ENCODE measurements at places on chromosomes 16 and 17.
A peak's percentile ranks its signal among the peaks of the same experiment; 100 is the strongest.

DNA sequence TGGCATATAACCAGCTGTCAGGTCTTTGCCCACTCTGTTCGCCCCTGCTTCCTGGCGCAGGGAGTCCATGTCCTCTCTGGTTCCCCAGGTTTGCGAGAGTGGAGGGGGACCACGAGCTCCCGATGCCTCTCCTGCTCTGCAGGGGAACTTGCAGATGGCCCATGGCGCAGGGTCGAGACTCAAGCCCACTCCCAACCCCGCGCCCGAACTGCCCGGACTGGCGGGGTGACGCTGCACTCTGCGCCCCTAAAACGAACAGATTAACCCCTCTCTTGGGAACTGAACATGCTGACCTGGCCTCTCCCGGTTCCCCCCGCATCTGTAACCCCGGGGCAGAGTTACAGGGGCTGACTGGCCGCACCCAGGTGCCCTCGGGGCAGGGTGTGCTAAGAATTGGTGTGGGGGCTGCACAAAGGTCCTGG lies 681 bp upstream of the PLA2G15 start:
- DNase-seq: no peak

DNA sequence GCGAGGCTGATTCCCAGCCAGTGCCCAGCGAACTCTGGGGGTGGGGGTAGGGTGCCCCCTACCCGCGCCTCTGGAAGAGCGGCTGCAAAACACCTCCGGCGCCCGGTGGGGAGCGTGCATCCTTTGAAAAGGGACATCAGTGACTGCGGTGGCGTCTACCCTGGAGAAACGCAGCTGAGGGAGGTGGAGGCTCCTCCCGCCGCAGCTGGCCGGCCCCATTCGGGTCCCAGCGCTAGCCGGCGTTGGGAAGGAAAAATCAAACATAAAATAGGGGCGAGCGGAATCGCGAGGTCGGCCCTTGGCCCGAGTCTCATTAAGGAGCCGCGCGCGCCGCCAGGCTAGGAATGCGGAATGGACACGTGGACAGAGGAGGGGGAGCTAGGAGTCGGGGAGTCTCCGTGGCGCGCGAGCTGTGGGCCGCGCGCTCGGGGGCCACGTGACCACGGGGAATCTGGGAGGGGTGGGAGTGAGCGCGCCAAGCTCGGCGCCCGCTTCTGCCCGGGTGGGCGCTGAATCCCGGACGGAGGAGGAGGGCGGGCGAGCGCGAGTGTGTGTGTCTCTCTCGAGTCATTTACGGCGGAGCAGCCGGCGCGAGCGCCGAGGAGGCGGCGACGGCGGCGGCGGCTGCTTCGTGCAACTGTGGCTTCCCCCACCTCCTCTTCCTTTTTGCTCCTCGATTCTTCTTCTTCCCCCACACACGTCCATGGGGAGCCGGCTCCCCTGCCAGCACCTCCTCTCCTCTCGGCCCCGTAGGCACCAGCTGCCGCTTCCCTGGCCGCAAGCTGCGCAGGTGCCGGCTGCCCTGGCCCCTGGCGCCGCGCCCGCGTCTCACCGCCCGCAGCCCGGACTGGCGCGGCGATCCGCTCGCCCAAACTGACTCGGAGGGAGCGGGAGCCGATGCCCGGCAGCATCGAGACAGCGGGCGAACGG lies at the start of gene TMEM132E:
Gene TMEM132E (plus strand): TSS at position 566 of the 930 bp plus-strand sequence. CDS start 1,495 bp downstream, outside the sequence.
- peak; percentile 85 for DNase-seq

DNA sequence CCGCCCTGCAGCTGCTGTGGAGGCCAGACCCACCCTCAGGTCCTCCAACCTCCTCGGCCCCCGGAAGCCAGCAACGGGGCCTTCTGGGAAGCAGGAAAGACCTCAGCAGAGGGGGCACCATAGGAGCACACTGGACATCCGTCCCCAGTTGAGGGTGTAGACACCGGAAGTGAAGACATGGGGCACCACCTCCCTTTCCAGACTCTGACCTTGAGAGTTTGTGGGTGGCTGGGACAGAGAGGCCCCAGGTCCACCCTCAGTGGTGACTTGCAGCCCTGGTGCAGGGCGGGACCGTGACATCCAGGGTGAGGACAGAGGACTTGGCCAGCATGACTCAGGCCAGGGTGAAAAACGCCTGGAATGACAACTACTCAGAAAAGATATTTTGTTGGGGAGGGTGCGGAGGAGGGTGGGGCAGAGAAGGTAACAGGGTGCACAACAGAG lies 19.9 kb downstream of the CEP295NL start:
- peak; percentile 86 for DNase-seq

DNA sequence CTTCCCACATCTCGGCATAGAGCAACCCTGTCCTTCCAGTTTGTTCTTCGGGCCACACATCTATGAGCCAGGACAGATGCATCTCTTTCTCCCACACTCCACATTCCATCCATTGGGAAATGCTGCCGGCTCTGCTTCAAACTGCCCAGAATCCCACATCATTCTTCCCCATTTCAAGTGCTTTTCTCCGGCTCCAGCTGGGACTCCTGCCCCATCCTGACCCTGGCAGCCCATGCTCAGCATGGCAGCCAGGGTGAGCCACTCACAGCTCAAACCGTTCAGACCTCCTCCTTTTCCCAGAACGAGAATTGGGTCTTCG lies 132.8 kb upstream of the SDK2 start:
- no peak for DNase-seq

DNA sequence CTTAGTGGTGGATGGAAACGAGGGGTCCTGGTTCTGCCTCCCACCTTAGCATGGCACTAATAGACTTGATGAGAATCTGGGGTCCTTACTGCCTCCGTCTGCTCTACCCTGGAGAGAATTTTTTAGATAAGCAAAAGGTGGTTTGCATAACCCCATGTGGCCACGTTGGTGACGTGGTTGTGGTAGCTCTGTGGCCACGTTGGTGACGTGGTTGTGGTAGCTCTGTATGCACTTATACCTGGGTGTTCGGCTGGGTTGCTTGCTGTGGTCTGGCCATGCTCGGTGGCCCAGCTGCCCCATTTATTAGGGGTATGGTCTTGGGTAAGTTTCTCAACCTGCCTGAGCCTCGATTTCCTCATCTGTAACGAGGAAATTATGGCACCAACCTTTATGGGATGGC lies 13.0 kb downstream of the SPIRE2 start:
- no peak for DNase-seq

DNA sequence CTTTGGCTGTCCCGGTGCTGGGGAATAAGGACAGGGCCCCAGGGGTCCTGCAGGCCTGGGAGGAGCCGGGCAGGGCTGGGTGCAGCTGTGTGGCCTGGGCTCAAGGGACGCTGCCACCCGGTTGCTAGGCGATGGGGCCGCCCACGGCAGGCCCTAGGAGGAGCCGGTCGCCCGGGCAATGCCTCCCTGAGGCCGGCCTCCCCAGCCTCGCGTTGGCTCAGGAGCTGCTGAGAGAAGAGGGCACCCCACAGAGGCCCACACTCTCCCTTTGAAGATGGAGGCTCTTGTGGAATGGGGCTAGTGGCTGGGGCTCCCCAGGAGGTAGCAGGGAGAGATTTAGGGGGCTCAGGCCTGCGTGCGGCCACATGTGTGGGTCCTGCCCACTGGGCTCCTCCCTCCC lies at the start of gene CIBAR2:
Gene CIBAR2 (minus strand): TSS at position 109 of the 400 bp plus-strand sequence. CDS start 120 bp downstream, outside the sequence.
- DNase-seq: no peak

GRCh38 chr17:73163043-73163442 lies 1.8 kb upstream of the SSTR2 start:
- DNase-seq: no peak

DNA sequence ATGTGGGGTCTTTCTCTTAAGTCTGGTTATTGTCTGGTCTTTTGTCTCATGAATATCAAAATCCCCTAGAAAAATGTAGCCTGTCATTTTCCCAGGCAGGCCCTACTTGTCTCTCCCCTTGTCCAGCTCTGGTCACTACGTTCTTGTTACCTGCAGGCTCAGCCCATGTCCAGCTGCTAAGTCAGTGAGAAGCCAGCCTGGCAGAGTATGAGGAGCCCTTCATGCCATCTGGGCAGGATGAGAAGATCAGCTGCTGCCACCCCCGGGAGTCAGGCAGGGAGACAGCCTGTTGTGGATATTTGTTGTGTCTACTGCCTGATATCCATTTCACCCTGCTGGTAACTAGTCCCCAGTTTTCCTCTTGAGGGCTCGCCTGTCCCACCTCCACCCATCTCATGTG lies 88.9 kb downstream of the ASIC2 start:
- DNase-seq: no peak

DNA sequence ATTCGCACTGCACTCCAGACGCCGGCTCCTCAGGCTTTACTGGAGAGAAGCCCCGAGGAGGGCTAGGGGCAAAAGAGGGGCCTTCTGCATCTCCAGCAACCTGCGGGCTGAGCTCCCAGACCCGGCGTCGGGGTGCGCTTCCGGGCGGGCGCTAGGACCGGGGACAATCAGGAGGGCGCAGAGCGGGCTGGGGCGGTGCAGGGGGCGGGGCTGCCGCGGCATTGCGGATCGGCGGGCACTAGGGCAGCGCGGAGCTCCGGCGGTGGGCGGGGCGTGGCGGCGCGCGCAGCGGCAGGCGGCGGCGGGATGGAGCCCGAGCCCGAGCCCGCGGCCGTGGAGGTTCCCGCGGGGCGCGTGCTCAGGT lies at the start of gene TSEN54:
Gene TSEN54 (plus strand): TSS at position 274 of the 364 bp plus-strand sequence. CDS start 33 bp downstream, at position 307.
- DNase-seq: peak; percentile 96

GRCh38 chr17:73191443-73192205 lies 1.2 kb upstream of the COG1 start:
- DNase-seq: peak; percentile 83

DNA sequence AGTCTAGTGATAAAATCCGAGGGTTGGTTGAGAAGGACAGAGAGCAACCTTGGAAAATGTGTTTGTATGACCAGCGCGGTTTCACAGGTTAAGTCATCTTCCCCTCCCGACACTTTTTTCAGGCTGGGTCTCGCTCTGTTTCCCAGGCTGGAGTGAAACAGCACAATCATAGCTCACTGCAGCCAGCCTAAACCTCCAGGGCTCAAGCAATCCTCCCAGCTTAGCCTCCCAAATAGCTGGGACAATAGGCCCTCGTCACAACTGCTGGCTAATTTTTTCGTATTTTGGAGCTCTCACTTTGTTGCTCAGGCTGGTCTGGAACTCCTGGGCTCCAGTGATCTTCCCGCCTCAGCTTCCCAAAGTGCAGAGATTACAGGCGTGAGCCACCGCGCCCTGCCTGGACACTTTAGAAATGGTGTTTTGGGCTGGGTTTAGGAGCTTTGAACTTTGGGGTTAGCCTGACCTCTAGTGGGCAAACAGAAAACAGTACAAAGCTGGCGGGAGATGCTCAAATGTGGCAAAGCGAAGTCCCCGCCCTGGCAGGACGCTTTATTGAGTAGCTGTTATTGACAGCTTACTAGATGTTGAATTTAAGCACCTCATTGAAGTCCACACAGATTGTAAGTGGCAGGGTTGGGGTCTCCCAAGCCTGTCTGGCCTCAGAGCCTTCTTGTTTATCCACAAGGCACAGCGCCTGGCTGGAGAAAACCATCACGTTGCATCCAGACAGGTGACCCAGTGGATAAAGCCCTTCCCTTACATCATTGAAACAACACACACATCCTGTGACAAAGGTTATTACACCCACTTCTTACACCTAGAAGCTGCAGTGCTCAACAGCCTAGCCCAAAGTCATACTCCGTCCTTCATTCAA lies 34.7 kb upstream of the RBBP6 start:
- DNase-seq: peak; percentile 68

- DNase-seq: no peak
These were observed 89.6 kb downstream of the CDC27 start for GRCh38 chr17:47099451-47099986.

DNA sequence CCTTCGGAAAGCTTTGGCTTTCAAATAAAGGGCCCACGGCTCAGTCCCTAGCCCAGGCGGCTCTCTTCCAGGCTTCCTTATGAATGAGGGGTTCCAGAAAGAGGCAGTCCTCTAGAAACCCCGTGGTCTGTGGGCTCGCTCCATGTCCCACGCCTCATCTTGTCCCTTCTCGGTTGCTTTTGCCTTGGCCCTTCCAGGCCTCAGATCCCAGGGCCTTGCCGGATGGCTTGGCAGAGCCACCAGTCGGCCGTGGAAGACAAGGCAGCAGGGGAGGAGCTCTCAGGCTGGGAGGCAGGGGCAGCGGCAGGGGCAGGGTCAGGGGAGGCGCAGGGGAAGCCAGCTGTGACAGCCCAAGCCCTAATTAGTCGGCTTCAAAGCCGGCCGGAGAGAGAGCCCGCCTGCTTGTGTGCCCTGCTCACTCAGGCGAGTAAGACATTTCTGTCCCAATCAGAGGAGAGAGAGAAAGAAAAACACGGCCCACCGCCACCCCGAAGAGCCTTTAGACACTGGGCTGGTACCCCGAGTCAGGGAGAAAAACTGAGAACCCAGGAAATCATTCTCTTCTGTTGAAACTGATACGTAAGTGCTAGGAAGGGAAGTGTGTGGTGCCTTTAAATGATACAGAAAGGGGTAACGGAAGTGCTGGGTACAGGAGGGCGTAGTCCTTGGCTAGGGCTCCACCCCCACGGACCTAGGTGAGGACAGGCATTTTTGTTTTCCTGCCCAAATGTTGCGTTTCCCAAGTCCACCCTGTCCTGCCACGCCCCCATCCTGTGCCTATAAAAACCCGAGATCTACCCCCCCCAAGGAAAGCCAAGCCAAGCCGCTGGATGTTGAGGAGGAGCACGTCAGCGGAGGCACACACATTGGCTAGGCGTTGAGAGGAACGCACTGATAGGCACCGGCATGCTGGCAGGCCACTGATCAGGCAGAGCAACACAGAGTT lies 27.8 kb upstream of the MEIOC start:
- peak; percentile 71 for DNase-seq

GRCh38 chr17:77314601-77315000 lies 173.8 kb downstream of the SEC14L1 start:
- DNase-seq: no peak

GRCh38 chr17:7767004-7767403 lies 49.5 kb downstream of the DNAH2 start:
- DNase-seq: no peak

GRCh38 chr17:44235583-44235936 lies 16.1 kb upstream of the UBTF start:
- DNase-seq: no peak

DNA sequence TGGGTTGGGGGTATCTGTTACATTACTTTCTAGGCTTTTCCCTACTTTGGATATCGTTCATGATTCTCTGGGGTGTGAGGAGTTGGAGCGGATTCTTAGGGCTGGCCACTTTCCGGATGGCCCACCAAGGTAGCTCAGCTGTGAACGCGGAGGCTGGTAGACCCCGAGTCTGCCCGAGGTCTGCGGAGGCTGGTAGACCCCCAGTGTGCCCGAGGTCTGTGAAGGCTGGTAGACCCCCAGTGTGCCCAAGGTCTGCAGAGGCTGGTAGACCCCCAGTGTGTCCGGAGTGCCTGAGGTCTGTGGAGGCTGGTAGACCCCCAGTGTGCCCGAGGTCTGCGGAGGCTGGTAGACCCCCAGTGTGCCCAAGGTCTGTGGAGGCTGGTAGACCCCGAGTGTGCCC lies 99.2 kb upstream of the ZNF469 start:
- DNase-seq: no peak

DNA sequence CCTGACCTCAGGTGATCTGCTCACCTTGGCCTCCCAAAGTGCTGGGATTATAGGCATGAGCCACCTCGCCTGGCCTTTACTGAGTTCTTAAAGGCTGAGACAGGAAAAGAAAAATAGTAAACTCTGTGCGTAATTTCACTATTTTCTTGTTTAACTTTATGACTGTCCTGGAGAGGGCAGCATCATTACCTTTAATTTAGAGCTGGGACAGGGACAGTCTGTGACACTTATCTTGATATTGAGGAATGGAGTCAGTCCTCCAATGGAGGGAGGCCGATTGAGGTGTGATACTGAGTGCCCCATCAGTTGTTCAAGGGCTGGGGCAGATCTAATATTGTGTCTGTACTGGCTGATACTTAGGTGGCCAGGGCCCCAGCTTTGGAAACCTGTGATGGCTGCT lies 21.5 kb upstream of the SPN start:
- no peak for DNase-seq

Measured in testis (tissue), 5 donors.